ENCODE measurements at places on chromosomes 3 and 15.

DNA sequence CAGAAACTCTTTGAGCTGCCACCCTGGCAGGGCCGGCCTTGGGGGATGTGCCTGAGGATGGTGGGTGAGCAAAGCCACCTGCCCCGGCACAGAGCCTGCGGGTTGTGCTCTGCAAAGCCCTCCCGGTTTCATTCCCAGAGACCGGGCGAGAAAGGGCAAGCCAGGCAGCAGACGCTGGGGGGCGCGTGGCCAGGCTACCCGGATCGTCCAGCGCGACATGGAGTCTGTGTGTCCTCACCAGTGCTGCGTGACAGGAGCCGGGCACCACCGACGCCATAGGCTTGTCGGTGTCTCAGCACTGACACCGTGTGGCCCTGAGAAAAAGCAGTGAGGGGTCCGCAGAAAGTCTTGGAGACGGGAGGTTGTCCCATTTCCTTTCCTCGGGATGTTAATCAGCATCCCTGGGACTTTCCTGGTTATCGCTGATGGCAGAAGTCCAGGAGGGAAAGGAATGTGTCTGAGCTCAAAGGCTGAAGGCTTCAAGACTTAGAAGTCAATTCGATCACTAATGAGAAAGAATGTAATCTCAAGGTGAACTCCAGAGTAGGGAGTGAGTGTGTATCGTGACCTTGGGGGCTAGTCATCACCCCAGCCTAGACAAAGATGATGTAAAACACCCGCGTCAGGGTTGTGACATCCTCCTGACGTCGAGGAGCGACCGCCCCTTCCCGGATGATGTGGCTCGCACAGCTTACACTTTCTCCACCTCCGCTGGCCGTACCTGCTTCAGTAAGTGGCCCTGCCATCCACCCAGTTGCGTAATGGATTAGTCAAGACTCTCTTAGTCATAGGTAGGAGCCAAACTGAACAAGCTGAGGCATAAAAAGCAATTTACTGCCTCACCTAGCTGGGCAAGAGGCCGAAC, 36.3 kb upstream of the PLA2G4E start:
- no peak for DNase-seq

GRCh38 chr15:43370310-43370974, 401 bp downstream of the ZSCAN29 start:
- DNase-seq, result no peak

GRCh38 chr3:51719410-51720025, 12.7 kb downstream of the GRM2 start:
- no peak for DNase-seq

DNA sequence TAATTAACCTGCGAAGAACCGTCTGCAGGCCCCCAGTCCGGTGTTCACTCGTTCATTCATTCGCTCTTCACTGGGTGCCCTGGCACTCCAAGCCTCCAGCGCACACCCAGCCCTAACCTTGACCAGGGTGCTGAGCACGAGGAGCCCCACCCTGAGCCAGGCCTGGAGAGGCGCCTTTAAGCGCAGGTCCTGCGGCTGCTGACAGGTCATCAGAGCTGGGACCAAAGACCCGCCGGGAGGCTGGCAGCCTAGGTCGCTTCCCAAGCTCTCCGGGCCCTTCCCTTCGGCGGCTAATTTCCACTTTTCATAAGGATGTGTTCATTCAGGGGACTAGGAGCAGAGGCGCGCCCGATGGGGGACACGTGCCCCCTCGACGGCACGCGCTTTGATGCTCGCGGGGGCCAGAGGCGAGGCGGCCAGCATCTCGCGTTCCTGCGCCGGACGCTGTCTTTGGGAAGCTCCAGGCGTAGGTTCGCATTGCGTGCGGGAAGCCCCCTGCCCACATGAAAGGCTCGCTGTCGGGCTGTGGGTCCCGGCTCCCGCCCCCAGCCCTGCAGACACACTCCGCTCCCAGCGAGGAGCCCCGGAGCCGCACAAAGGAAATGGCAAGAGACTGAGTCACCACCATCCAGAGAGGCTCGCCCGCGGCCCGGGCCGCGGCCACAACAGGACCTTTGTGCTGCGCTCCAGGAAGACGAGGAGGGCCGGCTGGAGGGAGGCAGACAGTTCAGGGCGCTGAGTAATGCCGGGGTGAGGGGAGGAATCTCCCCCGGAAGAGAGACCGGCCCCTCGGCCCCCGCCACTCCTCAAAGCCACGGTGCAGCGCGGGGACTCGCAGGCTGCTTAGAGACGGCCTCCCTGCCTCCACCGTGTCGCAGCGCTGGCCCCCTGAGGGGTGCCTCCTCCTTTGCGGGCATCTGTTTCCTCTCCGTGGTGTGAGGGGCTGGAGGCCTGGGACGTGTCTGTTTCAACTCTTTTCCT, 266.4 kb upstream of the HES1 start:
- DNase-seq, result no peak

GRCh38 chr15:99399618-99400017, 148.3 kb downstream of the LRRC28 start:
- DNase-seq, result no peak

GRCh38 chr3:99620077-99620767, 18.2 kb upstream of the COL8A1 start:
- DNase-seq, result no peak

GRCh38 chr15:66288093-66288492, 5.3 kb upstream of the DIS3L start:
- no peak for DNase-seq

DNA sequence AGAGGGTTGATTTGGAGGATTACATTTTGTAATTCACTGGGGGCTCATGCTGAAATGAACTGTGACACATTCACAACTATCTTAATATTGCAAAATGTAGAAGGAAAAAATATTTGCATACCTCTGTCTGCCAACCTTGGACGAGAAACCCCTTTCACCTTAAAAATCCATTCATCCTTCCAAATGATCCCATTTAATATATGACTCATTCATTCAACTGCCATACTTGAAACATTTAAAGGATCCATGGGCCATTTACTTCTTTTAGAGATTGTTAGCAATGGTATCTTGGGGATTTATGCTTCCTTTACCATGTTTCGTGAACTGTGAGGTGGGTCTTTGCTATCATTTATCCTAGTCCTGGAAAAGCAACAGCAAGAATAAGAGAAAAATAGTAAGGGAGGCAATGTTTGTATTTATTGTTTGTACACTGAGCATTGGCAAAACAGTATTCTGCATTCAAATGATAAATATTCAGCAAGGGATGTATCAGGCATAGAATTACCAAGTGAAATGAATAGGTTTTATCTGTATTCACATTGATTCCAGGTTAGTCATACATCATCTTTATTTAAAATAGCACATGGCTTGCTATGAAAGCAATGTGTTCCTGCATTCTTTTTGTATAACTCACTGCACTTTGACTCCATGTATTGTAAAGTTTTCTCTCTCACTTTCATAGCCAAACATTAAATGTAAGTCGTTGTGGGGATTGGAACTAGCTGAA, 378.1 kb downstream of the NSUN3 start:
- no peak for DNase-seq

DNA sequence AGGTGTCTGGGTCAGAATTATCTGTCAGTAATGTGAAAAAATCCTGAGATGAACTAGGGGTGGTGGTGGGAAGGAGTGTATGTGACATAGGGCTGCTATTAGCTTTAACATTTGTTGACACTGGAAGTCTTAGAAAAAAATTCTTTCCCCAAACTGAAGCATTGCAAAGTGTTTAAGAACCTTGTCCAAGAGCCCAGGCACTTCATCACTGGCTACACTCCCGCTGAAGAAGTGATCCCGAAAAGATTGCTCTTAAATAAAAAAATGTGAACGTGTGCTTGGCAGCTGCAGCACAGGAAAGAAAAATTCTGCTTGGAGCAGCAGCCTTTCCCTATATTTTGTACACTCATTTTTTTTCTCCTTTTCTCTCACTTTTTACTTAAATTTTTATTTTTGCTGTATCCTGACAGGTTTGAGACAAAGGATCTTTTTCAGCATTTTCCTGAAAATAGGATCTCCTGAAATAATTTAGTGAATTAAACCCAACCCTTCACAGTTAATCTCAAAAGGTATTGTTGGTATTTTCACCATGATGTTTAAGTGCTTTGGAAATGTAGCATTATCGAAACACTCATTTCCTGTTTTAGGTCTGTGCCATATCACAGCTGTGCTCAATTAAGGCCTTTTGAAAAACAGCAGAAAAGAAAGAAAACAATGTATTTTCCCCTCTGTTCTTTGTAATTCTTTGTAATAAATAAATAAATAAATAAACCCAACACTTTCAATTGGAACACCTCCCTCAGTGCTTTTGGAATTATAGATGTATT, 477.6 kb downstream of the ZNF385D start:
- no peak for DNase-seq

DNA sequence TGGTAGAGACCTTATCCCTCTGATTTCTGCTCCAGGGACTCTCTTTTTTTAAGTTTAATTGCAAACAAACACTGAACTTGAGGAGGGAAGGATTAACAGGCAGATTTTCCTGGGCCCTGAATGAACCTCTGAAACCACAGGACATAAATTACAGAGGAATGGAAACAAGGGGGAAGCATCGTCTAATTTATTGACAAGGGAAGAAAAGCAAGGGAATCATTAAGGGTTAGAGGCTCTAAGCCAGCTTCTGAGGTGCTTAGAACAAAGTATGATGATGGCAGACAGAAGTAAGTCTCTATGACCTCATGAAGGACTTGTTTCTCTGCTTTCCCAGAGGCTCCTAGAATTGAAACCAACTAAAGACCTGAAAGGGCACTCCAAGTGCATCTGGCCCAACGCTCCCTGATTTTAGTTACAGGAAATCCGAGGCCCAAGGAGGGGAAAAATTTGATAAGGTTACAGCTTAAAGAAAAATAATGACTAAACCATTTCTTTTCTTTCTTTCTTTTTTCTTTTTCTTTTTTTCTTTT, 244.7 kb upstream of the NR2E3 start:
- no peak for DNase-seq

DNA sequence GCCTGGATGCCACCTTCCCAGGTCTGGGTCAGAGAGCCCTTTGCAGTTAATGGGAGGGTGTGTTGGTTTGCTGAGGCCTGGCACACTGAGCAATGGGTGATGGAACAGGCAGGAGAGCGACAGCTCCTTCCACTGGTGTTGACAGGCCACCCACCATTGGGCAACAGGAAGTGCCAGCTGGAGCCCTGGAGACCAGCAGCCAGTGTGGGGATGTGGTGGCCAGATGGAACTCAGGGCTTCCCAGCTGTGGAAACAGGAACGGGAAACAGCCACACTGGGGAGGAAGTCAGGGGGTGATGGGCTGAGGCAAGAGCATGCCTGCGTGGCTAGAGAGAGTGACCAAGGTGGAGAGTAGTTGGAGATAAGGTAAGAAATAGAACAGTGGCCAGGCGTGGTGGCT, 9.3 kb downstream of the PSTPIP1 start:
- DNase-seq, result no peak

DNA sequence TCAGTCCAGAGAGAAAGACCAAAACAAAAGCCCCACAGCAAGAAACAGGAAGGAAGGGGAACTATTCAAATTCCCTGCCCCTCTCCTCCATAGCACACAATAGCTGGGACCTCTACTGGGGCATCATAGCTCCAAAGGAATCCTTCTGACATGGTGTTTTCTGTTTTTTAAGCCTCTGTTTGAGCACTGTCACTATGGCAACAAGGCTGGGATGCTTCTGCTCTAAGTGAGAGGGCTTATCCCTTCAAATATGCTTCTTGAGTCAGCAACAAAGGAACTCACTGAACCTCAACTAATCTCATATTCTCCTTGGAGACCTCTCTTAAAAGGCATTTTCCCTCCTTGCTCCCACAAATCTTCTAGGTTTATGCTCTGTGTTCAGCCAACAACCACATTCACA, 40.5 kb downstream of the MYLK start:
- DNase-seq, result no peak

DNA sequence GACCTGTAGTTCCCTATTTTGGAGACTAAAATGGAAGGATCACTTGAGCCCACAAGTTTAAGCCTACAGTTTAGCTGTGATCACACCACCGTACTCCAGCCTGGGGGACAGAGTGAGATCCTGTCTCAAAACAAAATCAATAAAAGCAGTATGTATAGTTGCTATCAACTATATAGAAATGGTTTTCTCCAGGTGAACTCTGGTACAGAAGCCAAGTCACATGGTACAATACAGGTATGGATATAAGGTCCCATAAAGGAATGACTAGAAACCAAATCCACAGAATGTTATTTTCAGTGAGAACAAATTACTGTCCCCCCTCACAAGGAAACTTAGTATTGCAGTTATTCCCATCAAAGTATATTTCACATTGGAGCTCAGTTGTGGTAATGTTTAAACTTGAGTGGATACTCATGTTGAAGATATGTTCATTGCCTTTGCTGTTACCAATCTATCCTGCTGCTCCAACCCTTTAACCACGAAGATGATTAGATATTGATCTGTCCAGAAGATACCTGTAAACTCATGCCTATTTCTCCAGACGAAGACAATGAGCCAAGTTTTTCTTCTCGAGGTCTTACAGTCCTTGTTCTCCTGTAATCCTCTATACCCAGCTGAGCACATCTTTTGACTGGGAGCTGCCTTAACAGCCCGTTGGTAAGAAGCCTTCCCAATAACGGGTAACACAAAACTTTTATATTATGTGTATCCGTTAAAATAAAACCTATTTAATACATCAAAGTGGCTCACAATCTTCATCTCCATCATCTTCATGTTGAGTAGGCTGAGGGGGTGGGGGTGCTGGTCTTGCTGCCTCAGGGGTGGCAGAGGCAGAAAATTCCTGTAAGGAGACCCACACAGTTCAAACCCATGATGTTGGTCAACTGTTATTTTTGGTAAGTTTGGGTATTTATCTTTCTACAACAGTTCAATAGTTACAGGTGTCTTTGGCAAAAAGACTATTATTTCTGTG, 24.6 kb downstream of the TRA2B start:
- no peak for DNase-seq

DNA sequence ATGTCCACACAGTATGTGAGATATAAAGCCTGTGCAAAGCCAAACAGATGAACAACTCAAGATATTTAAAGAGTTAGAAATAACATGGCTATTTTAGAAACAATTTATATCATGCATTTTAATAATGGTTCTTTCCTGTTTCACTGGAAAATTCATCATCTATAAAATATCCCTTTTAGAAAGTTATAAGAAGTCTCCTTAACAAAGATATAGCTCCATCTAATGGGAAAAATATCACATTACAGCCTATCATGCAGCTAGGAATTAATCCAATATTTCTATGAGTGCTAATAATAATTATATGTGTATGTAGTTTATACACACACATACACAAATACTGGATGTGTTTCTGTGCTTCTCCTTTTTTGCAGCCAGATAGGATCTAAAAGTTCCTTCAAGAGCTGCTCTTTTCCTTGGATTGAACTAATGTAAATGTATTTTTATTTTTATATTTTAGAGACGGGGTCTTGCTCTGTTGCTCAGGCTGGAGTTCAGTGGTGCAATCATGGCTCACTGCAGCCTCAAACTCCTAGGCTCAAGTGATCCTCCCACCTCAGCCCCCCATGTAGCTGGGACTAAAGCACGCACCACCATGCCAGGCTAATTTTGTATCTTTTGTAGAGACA, 21.6 kb downstream of the RPL22L1 start:
- no peak for DNase-seq

DNA sequence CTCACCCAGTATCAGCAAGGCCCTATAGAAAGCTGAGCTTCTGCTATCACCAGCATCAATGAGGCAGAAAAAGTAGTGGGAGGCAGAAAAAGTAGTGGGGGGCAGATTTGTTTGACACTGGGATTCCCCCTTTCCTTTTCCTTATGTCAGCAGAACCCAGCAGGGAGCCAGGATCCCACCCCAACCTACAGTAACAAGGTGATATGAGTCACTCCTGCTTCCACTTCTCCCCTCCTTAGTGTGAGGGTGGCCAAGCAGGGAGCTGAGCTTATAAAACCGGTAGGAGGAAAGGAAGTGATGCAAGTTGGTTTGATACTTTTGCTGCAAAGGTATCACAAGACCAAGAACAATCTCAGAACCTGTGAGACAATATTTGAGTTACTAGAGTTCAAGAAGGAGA, 128.7 kb downstream of the SCAPER start:
- DNase-seq, result no peak

GRCh38 chr3:139532976-139533375, 6.6 kb downstream of the RBP1 start:
- no peak for DNase-seq
